ENCODE measurements at places on chromosomes 1 and 21. TPM values are rescaled to one million over a fixed set of nuclear protein-coding genes. Genes with fewer than 3 reads are reported as not detected.

DNA sequence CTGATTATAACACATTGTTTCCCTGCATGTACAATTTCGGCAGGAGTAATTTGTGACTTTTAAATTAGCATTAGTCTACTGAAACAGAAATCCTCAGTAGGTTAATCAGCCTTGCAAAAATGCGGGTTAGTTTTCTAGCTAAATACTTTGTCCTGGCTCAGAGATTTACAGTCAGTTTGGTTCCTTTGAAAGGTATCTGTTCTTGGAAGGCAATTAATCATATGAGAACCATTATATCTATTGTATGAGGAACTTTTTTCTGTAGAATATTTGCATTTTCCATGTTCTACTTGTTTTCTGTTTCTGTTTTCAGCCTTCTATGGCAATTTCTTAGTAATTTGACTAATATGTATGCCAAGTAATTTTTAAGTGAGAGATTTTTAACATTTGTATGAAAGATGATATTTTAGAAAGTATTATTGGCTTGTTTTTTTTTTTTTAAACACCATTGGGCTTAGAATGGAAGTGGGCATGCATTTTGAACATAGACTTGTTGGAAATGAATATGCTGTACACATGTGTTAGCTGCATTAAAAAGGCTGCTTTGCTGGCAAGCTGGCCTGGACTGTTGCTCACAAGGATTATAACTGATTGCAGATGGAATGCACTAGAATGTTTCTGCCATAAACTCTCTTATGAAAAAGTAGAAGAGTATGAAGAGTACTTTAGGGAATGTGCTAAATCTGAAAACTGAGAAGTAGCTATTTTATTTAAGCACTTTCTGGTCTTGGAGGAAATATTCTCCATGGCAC, 26.2 kb downstream of the KIF1B start:
- DNase-seq: peak; percentile 71
- H3K36me3 ChIP-seq: peaks cover 14% of the 10 kb centered on the region
- no peaks in the 10 kb centered on the region for H3K27me3 ChIP-seq
- no peak overlapping the region for H3K4me3 ChIP-seq
- no peak overlapping the region for H3K27ac ChIP-seq
- no peaks in the 10 kb centered on the region for H3K4me1 ChIP-seq

The SYCP1 gene
- not detected for total RNA-seq

- no peak overlapping the region for H3K27ac ChIP-seq
- no peak for DNase-seq
- no peak overlapping the region for H3K4me3 ChIP-seq
- H3K27me3 ChIP-seq: no peaks in the 10 kb centered on the region
- H3K4me1 ChIP-seq: no peaks in the 10 kb centered on the region
Observed at GRCh38 chr1:14804626-14805025, 206.1 kb downstream of the KAZN start.

The NR1I3 gene
- total RNA-seq: not detected

GRCh38 chr1:54163573-54163972, 10.8 kb upstream of the CDCP2 start:
- no peak overlapping the region for H3K27ac ChIP-seq
- H3K36me3 ChIP-seq: no peaks in the 10 kb centered on the region
- no peaks in the 10 kb centered on the region for H3K4me1 ChIP-seq
- H3K27me3 ChIP-seq: no peaks in the 10 kb centered on the region
- no peak for DNase-seq
- H3K4me3 ChIP-seq: no peak overlapping the region

The TCEA3 gene
- total RNA-seq: 28.9 TPM

The MX2 gene
- 12.4 TPM for total RNA-seq

The ZSCAN20 gene
- 11.2 TPM for total RNA-seq

The FCRL2 gene
- not detected for total RNA-seq

DNA sequence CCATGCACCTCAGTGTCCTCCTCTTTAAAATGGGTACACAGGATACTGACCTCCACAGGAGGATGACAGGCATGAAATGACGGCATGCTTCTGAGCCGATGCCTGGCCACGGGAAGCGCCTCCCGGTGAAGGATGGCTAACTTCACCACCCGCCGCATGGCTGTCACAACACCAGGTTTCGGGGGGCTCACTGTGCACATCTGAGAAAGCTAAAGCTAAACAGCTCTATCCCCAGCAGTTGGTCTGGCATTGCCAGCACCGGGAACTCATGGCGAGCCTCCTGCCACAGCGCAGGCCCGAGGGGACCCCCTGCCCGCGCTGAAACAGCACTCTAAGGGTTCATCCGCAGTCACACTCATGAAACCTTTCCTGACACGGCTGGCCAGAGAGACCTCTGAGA, 16.0 kb downstream of the NPHP4 start:
- no peak overlapping the region for H3K4me3 ChIP-seq
- H3K4me1 ChIP-seq: no peaks in the 10 kb centered on the region
- no peaks in the 10 kb centered on the region for H3K27me3 ChIP-seq
- H3K36me3 ChIP-seq: no peaks in the 10 kb centered on the region
- H3K27ac ChIP-seq: no peak overlapping the region

The MCOLN3 gene
- total RNA-seq: 4.7 TPM

GRCh38 chr1:166905900-166906299, 29.8 kb upstream of the TADA1 start:
- H3K27me3 ChIP-seq: peaks cover 6% of the 10 kb centered on the region
- H3K36me3 ChIP-seq: no peaks in the 10 kb centered on the region
- H3K4me3 ChIP-seq: no peak overlapping the region
- peak; percentile 44 for DNase-seq
- H3K4me1 ChIP-seq: peaks cover 12% of the 10 kb centered on the region

DNA sequence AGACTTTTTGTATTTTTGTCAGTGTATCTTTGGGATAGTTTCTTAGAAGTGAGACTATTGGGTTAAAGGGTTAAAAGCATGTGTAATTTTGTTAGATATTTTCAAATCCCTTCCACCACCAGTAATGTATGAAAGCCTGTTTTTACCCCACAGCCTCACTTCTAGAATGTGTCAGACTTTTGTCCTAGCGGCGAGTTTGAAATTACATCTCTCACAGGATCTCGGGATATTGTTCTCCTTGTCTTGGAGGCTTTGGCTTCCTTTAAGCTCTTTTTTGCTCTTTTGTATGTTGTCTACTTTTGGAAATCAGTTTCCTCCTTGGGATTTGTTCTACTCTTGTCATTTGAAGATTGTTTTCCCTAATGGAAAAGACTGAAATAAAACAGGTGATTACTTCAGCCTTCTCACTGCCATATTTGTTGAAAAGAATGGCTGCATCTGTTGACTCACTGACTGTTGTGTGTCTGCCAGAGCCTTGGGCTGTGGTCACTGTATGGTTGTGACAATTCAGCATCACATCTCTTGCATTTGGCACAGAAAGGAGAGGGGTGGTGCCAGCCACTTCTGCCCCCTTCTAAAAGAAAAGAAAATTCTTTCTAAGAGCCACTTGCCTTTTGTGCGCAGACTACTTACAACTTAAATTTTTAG, 22.6 kb downstream of the ST3GAL3 start:
- H3K4me3 ChIP-seq: no peak overlapping the region
- H3K36me3 ChIP-seq: no peaks in the 10 kb centered on the region
- H3K27ac ChIP-seq: no peak overlapping the region
- DNase-seq: no peak

The LHX8 gene
- not detected for total RNA-seq

DNA sequence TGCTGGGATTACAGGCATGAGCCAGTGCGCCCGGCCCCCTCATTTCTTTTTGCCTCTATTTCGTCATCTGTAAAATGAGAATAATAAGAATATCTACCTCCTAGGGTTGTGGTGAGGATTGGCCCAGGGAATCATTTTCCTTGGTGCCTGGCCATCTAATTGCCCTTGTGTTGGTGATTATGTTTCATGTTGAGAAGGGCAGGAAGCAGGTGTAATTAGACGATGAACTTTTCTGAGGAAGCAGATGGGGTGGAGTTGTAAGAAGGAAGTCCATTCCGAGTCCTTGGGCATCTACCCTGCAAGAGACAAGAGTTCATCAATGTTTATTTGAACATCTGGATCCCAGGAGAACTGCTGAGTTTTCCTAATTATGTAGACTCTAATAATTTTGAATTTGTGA, 38.7 kb upstream of the NEK2 start:
- no peaks in the 10 kb centered on the region for H3K27me3 ChIP-seq
- no peak overlapping the region for H3K4me3 ChIP-seq
- H3K36me3 ChIP-seq: no peaks in the 10 kb centered on the region
- H3K27ac ChIP-seq: no peak overlapping the region
- DNase-seq: no peak

GRCh38 chr1:215894617-215895016, 327.5 kb downstream of the KCTD3 start:
- H3K4me1 ChIP-seq: no peaks in the 10 kb centered on the region
- no peaks in the 10 kb centered on the region for H3K36me3 ChIP-seq
- H3K27ac ChIP-seq: no peak overlapping the region
- DNase-seq: no peak
- H3K27me3 ChIP-seq: no peaks in the 10 kb centered on the region

DNA sequence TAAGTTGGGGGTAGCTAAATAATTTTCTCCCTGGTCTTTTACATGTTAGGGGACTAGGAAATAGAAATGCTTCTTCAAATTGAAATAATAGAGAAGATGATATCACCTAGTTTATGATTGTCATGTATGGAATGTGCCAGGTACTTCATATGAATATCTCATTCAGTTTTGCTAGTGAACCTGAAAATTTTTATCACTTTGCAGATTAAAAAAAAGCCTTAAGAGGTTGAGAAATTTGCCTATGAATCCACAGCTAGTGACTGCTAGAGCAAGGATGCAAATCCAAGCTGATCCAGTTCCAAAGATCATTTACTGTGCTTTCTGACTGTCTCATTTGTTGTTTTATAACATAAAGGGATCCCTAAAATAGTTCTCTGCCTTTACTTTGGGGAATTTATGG, 24.7 kb downstream of the RNF2 start:
- DNase-seq: no peak
- no peaks in the 10 kb centered on the region for H3K36me3 ChIP-seq
- H3K4me3 ChIP-seq: no peak overlapping the region
- no peak overlapping the region for H3K27ac ChIP-seq

The CCDC17 gene
- 1.5 TPM for total RNA-seq

- peak; percentile 97 for DNase-seq
- H3K36me3 ChIP-seq: no peaks in the 10 kb centered on the region
- peak overlapping the region; percentile 52 for H3K4me3 ChIP-seq
- H3K4me1 ChIP-seq: peaks cover 12% of the 10 kb centered on the region
- no peak overlapping the region for H3K27ac ChIP-seq
- H3K27me3 ChIP-seq: no peaks in the 10 kb centered on the region
Observed at GRCh38 chr1:211515090-211516023, 23.4 kb upstream of the RD3 start.

The CHIA gene
- not detected for total RNA-seq

DNA sequence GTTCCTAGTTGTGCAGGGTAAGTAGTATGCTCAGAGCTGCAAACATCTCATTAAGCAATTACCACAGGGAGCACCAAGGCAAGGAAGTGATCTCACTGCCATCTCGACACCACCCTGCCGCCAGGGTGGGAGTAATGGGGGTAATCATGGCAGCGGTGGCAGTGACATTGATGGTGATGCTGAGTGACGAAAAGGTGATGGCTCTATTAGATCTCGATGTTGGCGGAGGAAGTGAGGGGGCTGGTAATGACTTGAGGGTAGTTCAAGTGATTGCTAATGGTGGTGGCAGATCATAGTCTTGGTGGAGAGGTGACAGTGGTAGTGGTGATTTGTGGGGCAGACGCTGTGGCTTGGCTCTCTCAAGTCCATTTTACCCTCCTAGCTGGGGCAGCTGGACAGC, 25.4 kb upstream of the TENT5B start:
- no peaks in the 10 kb centered on the region for H3K4me1 ChIP-seq
- DNase-seq: no peak
- no peak overlapping the region for H3K4me3 ChIP-seq
- H3K27ac ChIP-seq: no peak overlapping the region

The CMPK1 gene
- total RNA-seq: 119 TPM

The CNTN2 gene
- total RNA-seq: under 0.01 TPM

DNA sequence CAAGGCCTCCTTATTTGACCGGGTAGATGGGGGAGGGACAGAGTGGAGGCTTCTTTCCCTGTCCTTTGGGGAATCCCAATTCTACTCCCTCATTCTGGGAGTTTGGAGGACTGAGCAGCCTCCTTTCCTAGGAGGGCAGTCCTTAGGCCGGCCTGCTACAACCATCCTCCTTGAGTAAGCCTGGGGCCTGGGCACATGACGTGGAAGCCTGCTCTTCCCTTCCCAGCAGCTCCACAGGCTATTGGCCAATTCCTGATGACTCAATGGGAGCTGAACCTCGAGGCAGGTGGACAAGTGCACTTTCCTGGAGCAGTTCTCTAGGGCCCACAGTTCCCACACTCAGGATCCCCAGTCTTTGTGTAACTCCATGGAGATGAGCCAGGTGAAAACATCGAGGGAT, 3.1 kb downstream of the KCNA10 start:
- no peak for DNase-seq
- H3K36me3 ChIP-seq: no peaks in the 10 kb centered on the region
- H3K27me3 ChIP-seq: peaks cover 9% of the 10 kb centered on the region
- no peaks in the 10 kb centered on the region for H3K4me1 ChIP-seq
- no peak overlapping the region for H3K27ac ChIP-seq
- no peak overlapping the region for H3K4me3 ChIP-seq

The PIGM gene
- total RNA-seq: 7.4 TPM

The S100PBP gene
- 57.2 TPM for total RNA-seq

- no peak overlapping the region for H3K27ac ChIP-seq
- H3K4me3 ChIP-seq: no peak overlapping the region
- no peaks in the 10 kb centered on the region for H3K27me3 ChIP-seq
- peaks cover 9% of the 10 kb centered on the region for H3K4me1 ChIP-seq
- H3K36me3 ChIP-seq: no peaks in the 10 kb centered on the region
Observed at GRCh38 chr1:59329412-59330053, 32.6 kb downstream of the FGGY start.

DNA sequence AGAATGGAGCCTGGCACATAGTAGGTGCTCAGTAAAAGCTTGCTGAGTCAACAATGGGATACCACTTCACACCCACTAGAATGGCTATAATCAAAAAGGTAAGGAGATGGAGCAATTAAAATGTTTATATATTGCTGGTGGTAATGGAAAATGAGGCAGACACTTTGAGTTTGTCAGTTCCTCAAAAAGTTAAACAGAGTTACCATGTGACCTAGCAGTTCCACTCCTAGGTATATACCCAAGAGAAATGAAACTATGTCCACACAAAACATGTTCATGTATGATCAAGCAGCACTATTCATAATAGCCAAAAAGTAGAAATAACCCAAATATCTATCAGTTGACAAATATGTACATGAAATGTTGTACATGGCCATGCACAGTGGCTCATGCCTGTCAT, 74.8 kb upstream of the ECE1 start:
- H3K27ac ChIP-seq: no peak overlapping the region
- H3K4me1 ChIP-seq: no peaks in the 10 kb centered on the region
- H3K36me3 ChIP-seq: no peaks in the 10 kb centered on the region
